ENCODE measurements at places on chromosomes 2 and 18.

- no peak for DNase-seq
Observed at GRCh38 chr18:1895456-1896185, 675.7 kb downstream of the METTL4 start.

- DNase-seq = no peak
Observed at GRCh38 chr2:224276251-224276650, 125.7 kb downstream of the FAM124B start.

- DNase-seq = peak; percentile 61
Observed at GRCh38 chr18:10715791-10716190, 190.0 kb downstream of the NAPG start.

DNA sequence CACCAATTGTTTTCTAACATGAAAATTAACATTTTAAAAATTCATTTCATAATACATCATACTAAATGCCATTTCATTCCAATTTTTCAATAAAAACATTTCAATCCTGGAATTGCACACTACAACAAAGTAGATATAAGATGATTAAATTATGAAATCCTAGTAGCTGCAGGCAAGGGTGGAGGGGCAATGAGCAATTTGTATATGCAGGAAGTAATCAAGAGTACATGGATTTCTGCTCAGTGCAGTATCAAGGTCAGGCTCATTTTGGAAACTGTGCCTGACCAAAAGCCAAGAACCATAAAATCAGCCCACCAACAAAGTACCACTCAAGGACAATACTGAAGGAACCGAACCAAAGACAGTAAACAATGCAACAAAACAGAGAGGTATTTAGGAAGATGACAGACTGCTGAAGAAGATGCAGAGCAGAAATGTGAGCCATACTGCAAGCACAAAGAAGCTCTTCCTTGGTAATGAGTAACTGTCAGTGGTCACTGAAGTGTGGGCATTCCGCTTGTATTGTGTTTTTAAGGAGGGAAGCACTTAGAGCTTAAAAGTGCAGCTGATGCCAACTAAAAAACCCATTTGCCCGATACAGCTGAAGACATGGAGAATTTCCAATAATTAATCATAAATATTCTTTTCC is 34.5 kb upstream of the DSEL start:
- no peak for DNase-seq

- no peak for DNase-seq
Observed at GRCh38 chr2:138210487-138210886, 246.2 kb downstream of the HNMT start.

DNA sequence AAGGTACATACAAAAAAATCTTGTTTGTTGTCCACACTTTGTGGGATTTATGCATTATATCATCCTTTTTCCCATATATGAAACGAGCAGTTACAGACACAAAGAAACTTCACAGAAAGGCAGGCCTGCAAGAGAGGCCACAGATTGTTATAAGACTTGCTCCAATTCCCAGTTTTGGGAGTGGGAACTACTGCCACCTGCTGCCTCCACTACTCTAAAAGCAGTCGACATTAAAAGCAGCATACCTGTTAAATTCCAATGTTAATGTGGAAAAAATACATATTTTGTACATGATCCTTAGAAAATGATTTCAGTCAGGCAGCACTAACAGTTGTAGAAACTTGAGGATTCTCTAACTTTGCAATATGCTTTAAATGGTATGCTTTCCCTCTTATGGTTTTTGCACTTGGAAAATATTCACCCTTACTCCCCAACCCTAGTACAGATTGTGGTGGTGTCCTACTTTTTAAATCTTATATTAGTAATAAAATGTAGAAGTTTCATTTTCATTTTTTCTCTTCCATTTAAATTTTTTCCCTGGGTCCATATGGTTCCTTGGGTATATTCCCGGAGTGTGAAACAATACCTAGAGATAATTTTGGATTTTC is 37.9 kb downstream of the SLC38A11 start:
- peak; percentile 42 for DNase-seq

DNA sequence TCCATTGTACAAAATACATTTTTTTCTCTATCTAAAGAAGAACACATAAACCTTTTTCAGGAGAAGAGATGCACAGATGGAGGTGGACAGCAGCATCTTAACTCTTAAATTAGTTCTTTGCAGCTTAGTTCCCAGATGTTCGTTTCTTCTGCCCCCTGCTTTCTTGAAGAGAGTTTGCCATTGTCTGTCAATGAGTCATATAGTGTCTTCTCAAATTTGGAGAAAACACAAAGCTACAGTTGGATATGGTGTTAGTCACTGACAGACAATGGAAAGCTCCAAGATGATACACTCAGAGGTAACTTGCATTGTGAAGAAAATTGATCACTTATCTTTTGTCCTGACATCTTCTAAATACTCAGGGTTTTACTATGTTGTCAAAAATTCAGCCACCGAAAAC is 48.8 kb upstream of the TMEFF2 start:
- peak; percentile 72 for DNase-seq

GRCh38 chr18:63216516-63217311 is 102.9 kb downstream of the BCL2 start:
- DNase-seq = no peak

DNA sequence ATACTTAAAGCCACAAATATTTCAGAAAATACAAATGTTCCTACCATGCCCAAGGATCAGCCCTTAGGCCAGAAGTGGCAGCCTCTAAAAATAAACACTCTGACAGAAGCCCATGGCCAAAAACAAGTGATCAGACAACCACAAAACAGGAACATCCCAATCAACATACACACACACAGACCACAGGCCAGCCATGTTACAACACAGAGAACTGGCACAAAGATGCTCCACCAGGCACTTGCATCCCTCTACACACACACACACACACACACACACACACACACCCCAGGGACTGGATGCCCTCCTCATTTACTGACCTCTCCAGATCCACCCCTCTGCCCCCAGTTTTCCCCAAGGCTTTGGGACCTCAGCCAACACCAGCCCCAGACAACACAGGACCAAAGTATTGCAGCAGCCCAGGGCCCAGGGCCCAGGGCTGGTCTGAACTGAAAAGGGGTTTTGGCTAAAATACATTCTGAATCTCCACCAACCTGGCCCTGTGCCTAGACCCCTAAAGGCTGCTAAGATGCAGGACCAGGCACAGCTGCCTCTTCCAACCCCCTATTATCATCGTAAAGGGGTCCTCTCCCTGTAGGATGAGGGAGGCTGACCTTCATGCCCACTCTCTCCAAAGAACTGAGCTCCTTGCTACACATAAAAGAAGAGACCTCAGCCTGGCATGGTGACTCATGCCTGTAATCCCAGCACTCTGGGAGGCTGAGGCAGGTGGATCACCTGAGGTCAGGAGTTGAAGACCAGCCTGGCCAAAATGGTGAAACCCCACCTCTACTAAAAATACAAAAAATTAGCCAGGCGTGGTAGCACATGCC is 151.4 kb downstream of the TNS1 start:
- DNase-seq = peak; percentile 56

DNA sequence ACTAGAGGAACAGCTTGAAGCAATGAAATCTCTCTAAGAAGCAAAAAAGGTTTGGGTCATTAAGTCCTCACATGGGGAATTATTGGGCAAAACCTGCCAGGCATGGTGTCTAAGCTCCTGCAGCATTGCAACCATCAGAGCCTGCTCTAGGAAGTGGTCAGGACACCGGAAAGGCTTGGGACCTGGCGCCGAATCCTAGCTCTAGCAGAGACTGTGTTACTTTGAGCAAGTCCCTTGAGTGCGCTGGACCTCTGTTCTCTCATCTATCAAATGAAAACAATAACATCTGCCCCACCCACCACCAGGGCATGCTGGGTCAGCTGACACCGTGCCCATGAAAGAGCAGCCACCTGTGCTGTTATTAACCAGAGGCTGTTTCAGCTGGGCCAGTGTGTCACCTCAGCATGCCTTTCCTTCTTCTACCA is 6.3 kb downstream of the TMEM127 start:
- DNase-seq = no peak

DNA sequence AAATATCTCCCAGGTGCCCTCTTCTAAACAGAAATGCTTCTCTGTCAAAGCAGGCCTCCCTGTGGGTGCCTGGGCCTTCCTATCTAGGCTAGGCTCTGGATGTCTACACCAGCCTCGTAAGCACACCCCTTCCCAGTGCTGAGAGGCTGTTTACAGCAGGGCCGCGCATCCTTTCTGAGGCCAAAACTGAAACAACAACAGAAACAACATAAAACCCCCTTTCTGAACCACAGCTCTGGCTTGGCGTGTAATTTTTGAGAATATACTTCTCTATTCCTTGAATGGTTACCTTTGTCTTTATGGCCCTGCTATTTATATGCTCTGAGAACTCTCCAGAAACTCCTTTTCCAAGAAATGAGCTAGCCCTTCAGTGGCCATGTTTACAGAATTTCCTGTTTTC is 118.4 kb downstream of the BCL2L11 start:
- no peak for DNase-seq

GRCh38 chr2:105364436-105365139 is 27.2 kb downstream of the C2orf49 start:
- peak; percentile 78 for DNase-seq

DNA sequence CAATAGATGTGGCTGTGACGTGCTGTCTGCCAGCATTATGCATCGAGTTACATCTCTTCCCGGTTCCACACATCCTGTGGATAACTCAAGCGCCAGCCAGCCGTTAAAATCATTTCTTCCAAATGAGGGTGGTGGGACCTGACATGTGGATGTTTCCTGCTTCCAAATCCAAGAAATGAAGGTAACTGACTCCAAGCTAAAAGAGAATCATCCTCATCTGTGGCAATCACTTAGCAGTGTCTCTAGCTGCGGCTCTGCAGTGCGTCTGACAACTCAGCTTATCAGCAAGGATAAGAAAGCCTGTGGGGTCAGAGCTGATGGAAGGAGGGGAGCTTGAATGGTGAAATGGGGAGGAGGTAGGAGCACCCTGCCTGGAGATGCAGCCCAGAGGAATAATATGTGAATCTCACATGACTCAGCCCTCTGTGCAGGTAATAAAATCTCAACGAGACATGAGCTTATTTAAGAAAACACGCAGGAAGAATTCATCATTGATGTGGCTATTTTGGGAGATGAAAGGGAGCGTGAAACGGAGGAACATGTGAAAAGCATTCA is 382.2 kb upstream of the TRIB2 start:
- DNase-seq = no peak

- no peak for DNase-seq
Observed at GRCh38 chr2:36538335-36538734, 59.6 kb downstream of the FEZ2 start.

GRCh38 chr18:67525328-67526099 is 9.0 kb upstream of the DSEL start:
- DNase-seq = peak; percentile 99

DNA sequence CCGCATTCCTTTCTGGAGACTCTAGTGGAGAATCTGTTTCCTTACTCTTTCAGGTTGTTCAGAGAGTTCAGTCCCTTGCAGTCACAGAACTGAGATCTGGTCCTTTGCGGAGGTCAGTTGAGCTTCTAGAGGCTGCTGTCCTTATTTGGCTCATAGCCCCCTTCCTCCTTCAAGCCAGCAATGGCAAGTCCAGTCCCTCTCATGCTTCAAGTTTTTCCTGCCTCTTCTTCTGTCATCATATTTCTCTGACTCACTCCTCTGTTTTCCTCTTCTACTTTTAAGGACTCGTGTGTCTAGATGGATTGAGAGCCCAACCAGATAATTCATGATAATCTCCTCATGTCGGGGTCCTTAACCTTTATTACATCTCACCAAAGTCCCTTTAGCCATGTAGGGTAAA is 173.5 kb upstream of the FOSL2 start:
- peak; percentile 51 for DNase-seq

GRCh38 chr2:2031101-2031500 is 286.8 kb upstream of the PXDN start:
- DNase-seq = no peak

- peak; percentile 28 for DNase-seq
Observed at GRCh38 chr2:234285541-234285940, 211.3 kb downstream of the ARL4C start.

GRCh38 chr2:44940732-44941464 is 604 bp upstream of the SIX3 start:
- no peak for DNase-seq

DNA sequence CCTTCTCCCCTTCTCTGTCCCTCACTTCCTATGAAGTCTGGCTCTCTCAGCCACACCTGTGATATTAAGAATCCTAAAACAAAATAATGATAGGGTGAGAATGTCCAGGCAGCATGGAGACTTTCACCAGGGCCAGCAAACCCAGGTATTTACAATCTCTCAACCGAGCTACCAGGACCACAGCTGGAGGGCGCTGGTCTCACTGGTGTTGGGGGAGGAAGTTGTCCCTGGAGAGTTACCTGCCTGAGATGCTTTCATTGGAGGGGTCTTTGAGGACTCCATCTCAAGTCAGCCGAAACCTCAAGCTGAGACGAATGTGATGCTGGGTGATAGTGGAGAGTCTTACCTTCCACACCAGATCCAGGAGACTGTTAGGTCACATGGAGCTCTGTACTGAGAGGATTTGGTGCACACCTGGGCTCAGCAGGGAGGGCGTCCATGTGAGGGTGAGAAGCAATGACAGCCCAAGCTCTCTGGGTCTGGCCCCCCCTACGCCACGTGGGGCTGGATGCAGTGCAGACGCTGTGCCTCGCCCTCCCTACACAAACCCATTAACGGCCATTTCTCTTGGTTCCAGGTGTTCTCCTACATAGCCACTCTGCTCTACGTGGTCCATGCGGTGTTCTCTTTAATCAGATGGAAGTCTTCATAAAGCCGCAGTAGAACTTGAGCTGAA is 27.4 kb downstream of the MAL start:
- no peak for DNase-seq

GRCh38 chr2:195477248-195477995 is 179.6 kb upstream of the SLC39A10 start:
- DNase-seq = peak; percentile 90

GRCh38 chr2:97743913-97744312 is 30.5 kb downstream of the ZAP70 start:
- no peak for DNase-seq

- no peak for DNase-seq
Observed at GRCh38 chr2:133885847-133886246, 317.6 kb upstream of the NCKAP5 start.

GRCh38 chr2:8178911-8179310 is 502.9 kb upstream of the ID2 start:
- no peak for DNase-seq

DNA sequence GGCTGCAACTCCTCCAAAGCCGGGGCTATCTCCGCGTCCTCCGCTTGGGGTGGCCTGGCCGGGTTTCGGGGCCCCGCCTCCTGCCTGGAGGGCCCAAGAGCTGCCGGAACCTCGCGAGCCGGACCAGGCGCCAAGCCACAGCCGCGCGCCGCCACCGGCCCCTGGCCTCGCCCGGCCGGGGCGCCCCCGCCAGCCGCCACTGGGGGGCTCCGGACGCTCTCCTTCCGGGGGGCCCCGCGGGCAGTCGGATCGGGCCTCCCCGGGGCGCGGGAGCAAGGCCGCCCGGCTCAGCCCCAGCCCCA is 17.4 kb upstream of the HAAO start:
- no peak for DNase-seq

DNA sequence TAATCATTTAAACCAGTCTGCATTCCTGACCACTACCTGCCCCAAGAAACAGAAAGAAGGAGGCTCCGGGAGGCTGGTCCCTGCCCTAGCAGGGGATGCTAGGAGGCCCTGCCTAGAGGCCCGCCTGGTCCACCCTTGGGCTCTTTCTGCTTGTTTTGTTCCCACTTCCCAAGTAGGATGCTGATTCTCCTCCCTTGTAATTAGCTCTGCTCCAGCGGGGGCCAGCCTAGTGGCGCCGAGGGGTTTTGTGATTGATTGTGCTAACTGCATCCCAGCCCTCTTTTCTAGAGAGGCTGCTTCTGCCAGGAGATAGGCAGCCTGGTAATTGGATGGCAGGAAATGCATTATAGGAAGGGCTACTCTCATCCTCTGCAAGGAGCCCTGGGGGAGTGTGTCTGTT is 220.0 kb downstream of the LOXHD1 start:
- DNase-seq = no peak

All from fibroblast of skin of right biceps (primary cell).